Hepatocyte (in vitro differentiated cells): ENCODE measurements at places on chromosomes 6 and 20. TPM values are rescaled to one million over a fixed set of nuclear protein-coding genes. Genes with fewer than 3 reads are reported as not detected.

GRCh38 chr6:38806271-38806670 lies 91.2 kb downstream of the DNAH8 start:
- no peak for DNase-seq

GRCh38 chr6:38209371-38210260 lies 390.1 kb downstream of the ZFAND3 start:
- DNase-seq: no peak

DNA sequence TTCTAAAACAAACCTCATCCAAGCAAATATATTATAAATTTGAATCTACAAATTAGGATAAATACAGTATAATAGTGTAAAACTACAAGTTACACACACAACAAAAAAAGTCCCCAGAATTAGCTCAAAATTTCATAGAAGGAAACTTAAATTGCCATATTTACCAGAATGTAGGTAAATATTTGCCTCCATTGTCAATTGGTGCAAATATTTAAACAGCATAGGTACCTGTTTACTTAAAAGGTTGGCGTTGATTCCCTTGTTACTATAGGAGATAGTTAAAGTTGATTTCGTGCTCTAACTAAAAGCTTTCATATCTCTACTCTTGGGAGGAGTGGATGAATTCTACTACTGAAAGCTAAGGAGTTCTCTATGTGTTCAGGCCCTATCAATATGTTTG lies 111.6 kb upstream of the TENT5A start:
- DNase-seq: no peak

GRCh38 chr20:63322933-63323273 lies 29.9 kb downstream of the COL20A1 start:
- no peak for DNase-seq

DNA sequence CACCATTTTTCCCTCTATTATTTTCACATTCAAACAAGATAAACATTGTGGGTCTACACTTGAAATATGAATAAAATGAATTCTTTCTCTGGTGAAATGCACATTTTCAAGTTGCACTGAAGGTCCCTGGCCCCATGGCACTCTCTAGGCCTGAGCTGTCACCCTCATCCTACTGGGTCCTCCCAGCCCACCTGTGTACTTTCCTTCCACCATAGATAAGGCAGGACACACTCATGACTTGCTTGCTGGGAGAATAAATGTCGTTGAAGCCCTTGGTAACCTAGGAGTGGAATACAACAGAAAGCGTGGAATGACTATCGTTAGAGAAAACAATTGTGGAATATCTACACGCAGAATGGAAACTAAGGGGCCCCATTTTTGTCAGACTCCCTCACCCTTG lies 101.0 kb upstream of the QKI start:
- DNase-seq: no peak

- no peak for DNase-seq
Measured at GRCh38 chr20:63092660-63093215, 86.0 kb upstream of the BHLHE23 start.

GRCh38 chr6:157227202-157228166 lies 95.8 kb downstream of the TMEM242 start:
- no peak for DNase-seq

GRCh38 chr6:87473419-87473903 lies 687 bp downstream of the SLC35A1 start:
- peak; percentile 75 for DNase-seq

- no peak for DNase-seq
Measured at GRCh38 chr6:21121636-21122136, 471.9 kb upstream of the SOX4 start.

SLC18B1 gene
- total RNA-seq: 27.3 and 28.8 TPM in 2 replicates

BAK1 gene
- 18.6 and 24.0 TPM in 2 replicates for total RNA-seq

PRSS35 gene
- 36.2 and 39.3 TPM in 2 replicates for total RNA-seq

XRN2 gene
- total RNA-seq: 73.7 and 79.1 TPM in 2 replicates

RIPPLY2 gene
- total RNA-seq: not detected in 2 replicates

NKAIN2 gene
- 1.3 and 2.6 TPM in 2 replicates for total RNA-seq

ZSCAN16 gene
- 4.1 and 4.3 TPM in 2 replicates for total RNA-seq
